ENCODE measurements at places on chromosomes 11 and 22.

DNA sequence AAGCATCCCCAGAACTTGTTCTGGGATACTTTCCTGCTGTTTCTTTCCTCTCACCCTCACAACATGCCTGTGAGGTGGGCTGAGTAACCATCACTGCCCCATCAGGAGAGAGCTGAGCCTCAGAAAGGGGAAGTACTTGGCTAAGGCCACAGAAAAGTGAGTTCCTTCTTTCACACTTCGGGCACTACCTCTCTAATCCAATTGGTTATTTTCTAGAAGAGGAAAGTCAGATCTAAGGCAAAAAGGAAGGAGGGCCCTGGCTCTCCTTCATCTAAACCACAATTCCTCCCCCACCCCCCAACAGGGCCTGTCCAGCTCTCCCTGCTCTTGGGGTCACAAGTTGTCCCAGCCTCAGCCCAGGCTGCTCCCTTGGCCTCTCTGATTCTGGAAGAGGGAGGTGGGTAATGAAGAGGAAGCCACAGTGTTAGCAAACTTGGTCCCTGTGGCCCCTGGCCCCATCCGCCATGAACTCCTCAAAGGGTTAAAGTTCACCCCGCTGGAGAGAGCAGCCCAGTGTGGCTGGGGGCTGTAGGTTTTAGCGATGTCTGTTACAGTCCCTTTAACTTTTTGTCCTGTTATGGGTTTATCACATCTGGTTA, 34.0 kb downstream of the SLC22A12 start:
- DNase-seq = no peak

GRCh38 chr11:16293204-16293681, 63.1 kb downstream of the SOX6 start:
- DNase-seq = no peak

DNA sequence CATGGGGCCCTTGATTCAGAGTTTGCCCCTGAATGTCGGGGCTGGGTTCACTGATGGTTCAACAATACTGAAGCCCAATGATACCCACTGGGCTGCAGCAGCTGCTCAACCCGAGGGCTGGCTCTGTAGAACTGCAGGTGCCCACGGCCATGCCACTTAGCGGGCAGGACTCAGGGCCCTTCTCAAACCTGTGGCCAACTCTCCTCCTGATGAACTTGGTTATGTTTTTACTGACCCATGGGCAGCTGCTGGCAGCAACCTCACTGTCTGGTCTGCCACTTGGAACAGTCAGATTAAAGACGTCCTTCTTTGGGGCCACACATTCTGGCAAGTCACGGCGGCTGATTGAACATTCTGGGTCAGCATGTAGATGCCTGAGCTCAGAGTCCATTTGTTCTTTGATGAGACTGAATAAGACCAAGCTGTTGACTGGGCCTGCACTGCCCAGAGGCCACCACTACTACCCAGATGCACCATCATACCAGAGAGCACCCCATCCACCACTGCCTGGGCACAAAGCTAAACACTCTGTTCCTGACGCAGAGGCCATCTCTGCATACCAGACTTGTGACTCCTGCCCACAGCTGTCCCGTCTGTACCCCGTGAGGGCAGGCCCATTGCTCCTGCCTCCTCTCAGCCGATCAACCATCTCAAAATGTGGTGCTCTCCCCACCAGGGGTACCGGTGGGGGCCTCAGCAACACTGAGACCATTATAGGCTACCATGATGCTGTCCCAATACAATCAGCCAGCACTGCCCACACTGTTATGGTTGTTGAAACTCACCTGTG, 67.8 kb downstream of the SHANK2 start:
- no peak for DNase-seq

DNA sequence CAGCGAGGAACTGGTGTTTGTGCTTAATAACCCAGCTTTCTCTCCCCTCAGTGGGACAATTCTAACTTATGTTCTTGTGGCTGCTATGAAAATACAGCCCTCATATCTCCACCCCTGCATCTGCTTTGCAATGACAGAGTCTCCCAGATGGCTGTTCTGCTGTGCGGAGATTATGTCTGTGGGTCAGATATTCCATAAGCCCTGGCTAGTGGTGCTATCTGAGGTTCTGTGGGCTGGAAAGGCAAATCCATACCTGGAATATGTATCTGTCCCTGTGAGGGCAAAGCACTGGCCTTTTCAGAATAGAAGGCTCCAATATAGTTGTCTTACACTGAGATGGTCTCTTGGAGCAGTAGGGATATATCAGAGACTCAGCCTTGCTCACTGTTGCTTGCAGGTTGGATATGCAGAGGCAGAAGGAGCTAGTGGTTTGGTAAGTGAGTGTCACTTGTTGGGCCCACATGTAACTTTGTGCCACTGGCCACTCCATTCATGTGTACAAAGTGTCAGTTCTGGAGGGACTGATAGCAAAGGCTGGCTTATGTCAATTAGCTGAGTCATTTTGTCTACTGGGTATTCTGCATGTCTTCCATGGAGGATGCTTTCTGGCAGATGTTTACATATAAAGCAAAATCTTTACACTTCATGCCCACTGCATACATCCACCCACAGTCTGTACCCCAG, 246.6 kb downstream of the FAM76B start:
- no peak for DNase-seq

GRCh38 chr11:39724404-39724803, 1735.0 kb downstream of the LRRC4C start:
- no peak for DNase-seq

- DNase-seq = no peak
Observed at GRCh38 chr11:107370390-107370789, 87.2 kb downstream of the CWF19L2 start.

DNA sequence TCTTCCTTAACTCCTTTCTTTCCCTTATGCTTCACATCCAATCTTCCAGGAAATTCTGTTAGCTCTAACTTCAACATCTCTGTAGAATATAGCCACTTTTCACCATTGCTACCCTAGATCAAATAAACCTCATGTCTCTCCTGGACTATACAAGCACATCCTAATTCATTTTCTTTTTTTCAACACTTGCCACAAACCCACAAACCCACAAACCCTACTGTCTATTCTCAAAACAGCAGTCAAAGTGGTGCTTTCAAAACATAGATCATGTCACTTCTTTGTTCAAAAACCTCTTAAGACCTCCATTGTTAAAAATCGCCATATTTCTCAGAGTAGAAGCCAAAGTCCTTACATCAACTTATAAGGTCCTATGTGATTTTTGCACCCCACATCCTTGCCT, 94.3 kb downstream of the PIWIL4 start:
- DNase-seq = no peak

GRCh38 chr11:96008161-96008720, 84.3 kb upstream of the MTMR2 start:
- no peak for DNase-seq

DNA sequence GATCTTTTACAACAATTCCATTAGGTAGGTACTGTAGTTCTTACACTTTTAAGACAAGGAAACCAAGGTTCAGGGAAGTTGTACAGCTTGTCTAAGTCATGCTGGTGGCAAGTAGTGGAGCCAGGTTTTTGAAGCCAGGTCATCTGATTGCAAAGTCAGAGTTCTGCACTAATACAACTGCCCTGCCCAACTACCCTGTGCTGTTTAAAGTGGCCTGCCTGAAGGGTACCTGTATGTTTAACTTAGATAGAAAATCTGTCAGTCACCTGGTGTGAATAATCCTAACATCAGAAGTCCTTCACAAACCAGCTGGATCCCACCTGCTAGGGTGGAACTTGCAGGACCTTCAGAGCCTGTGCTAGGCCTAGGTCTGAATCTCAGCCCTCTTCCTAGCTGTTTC, 44.2 kb downstream of the ARFGAP2 start:
- DNase-seq = no peak

DNA sequence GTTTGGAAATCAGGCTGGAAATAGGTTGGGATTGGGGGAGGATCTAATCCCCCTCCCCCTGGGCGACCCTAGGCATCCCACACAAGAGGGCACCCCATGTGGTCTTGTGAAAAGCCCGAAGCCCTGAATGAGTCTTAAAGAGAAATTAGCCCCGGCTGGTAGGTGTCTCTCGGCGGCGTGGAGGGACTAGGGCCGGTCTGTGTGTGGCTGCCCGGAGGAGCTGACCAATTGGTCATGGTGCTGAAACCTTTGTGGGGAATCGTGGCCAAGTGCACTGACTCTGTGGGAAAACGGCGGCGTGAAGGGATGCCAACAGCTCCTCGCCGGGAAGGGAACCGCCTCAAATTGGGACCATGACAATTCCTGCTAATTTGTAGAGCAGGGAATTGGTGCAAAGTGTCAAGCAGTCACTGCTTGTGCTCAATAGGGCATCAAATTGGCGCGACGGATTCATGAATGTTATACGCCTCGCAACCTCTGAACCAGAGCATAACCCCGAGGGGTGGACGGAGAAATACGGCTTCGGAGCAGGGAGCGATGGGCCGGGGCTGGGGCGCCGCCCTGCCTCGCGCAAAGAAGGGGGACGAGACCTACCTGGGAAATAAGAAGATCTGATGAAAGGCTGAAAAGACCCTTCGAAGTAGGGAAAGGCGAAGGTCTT, 1.5 kb downstream of the DBX1 start:
- DNase-seq = no peak

DNA sequence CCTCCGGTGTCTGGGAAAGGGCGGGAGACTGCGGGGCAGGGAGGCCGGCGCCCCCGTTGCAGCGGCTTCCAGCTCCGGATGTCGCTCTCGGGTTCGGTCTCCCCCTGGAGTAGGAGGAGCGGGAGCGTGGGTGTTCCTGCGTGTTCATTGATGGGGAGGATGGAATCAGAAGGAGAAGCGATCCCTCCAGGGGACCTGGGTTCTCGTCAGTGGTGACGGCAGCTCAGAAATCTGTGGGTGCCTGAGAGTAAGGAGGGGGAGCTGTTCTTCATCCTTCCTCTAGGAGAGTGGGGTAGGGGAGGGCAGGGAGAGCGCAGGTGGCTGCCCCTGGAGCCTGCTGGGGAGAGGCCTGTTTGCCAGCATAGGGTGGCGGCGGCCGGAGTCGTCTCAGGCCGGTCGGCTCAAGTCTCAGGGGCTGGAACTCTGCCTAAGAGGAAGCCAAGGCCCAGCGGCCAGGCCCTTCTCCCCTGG, 1.1 kb downstream of the UBASH3B start:
- peak; percentile 39 for DNase-seq

DNA sequence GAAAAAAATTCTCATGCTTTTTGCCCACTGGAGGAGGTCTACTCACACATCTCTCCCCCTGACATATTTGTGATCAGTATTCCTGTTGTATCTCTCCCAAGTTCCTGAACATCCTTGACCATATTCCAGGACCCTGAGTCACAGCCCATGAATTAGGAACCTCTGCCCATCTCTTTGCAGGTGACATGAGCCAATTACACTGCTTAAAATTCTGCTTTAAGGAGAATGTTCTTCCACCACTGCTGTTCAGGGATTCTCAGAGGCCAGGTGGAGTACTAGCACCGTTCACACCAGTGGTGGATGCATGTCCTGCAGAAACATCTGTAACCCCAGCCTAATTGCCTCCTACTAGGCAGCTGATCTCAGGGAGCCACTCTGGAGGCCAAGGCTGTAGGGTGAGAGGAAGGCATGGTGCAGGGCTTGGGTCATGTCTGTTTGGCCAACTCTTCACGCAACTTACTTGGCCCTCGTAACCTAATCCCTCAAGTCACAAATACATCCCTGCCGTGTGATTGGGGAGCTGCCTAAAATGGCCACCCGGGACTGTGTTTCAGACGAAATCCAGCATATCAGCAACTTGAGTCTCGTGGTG, 104.8 kb downstream of the GGTLC2 start:
- DNase-seq = no peak

DNA sequence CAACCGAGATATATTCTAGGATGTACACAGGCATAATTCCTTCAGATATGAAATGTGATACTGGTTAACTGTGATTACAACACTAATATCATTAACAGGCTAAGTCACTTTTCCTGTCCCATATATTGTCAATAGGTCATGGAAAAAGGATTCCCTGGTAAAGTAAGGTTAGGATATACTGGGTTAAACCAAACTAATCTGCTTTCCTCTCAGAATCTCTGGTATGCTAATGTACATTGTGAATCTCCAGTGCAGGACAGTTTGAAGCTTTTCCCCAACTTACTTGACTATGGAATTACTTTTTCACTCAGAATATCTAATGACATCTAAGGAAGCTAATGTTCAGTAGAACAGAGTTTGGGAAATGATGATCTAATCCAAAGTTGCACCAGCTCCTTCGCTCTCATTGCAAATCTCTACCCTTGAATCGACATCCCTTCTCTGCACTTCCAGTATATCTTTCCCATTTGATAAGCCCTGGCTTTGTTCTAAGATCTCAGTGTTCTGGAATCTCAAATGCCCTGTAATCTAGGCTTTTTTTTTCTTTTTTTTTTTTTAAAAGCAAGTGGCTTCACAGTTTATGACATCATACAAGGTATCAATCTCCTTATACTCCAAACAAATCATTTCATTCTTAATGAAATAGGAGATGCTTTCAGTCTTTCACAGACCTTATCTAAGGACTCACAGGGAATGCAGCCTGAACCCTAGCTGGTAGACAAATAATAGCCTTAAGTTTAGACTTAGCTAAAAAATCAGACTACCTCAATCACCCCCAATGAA, 43.8 kb downstream of the COPB1 start:
- DNase-seq = no peak

GRCh38 chr11:61776561-61777075, 15.8 kb downstream of the TMEM258 start:
- DNase-seq = peak; percentile 53

DNA sequence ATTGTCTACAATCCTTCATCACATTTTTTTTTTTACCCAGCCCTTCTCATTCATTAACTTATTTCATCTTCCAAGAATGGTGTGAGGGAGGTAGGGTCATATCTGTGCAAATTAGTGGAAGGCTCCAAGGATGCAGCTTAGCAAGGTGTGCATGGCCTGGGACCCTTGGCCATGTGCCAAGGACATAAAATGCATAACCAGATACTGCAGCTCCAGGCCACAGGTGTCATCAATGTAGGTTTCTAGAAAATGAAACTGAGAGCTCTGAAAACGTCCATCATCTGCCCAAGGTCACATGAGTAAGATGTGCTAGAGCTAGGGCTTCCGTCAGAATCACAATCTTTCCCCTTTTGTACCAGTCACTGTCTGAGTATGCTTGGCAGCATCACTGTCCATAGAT, 29.8 kb downstream of the ANKK1 start:
- no peak for DNase-seq

GRCh38 chr22:40033586-40034380, 39.0 kb downstream of the FAM83F start:
- DNase-seq = no peak

GRCh38 chr11:120746376-120746775, 234.8 kb downstream of the GRIK4 start:
- DNase-seq = no peak

DNA sequence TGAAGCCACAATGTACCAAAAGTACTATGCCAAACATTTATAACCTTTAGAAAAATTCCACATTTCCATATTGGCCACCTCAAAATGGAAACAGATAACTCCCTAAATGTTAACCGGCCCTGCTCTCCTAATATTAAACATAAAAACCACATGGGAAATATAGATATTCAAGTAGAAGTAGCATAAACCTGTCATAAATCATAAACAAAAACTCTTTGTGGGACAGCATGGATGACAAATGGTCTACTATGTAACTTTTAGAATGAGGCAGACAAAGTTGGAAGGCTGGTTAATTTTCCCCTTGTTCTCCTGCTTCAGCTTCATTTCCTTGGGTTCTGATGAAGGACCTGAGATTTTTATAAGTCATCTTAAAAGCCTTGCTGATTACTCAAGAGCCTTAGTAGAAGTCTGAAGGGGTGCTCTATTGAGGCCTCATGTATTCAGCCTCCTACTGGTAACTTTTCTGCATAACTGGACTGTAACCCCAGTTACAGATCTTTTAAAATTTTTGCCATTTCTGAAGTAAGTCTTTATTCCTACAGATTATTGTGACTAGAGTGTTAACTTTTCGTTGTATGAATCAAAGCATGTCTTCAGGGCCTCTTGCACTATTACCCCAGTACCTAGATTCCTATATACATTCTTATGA, 116.4 kb downstream of the STIM1 start:
- DNase-seq = no peak

All from CD8-positive, alpha-beta T cell (primary cell).